Urinary bladder (tissue), 4 donors: ENCODE measurements at places on chromosomes 13 and 19.

DNA sequence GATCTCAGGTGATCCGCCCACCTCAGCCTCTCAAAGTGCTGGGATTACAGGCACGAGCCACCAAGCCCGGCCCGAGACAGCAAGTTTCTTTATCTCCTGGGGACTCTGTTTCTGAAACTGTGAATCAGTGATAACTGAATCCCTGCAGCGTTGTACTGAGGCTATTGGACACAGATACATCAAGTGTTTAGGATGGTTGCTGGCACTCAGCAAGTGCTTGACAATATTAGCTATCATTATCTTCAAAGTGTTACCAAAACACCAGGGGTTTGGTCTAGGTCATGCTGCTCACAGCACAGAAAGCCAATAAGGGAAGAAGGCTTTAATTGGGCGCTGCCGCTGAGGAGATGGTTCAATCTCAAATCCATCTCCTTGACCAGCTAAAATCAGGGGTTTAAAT lies 20.5 kb upstream of the PNMA8C start:
- no peak for DNase-seq

DNA sequence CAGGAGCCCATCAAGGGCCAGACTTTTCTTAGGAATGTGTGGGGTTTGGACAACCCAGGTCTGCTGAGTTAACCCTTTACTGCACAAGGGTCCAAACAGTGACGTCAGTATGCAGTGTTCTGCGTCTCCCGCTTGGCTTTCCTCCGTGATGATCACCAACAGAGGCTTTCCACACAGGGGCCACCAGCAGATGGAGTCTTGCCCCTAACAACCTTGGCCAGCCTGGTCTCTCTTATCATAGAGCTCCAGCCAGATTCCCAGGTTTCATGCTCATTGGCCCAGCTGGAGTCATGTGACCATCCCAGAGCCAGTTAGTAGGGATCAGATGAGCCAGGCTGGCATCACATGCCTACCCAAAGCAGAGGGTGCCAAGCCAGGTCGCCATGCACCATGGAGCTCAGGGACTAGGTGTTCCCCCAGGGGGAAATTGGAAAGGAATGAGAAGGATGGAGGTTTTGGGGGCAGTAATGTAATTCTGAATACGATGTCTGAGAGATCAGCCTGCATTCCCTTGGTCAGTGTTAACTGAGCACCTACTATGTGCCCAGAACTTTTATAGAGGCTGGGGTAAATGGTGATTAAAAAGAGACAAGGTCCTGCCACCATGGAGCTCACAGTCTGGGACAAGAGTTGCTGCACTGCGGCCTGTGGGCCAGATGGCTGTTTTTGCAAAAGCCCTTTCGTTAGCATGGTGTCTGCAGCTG lies 61.2 kb downstream of the MYH14 start:
- no peak for DNase-seq

- no peak for DNase-seq
These were observed 1.4 kb upstream of the QTRT1 start for GRCh38 chr19:10699650-10700335.

DNA sequence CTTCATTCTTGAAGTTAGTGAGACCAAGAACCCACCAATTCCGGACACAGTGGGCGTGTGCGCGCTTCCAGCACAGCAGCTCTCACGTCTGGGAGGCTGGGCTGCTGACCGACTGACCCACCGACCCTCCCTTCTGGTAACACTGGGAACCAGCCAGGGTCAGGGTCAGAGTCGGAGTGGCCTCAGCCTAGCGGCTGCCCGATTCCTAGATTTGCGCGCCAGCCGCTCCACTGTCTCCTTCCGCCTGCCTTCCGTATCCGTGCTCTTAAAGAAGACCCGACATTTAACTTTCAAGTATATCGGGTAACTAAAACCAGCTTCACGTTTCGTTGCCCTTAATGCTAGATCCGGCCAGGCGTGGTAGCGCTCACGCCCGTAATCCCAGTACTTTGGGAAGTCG lies 41.1 kb downstream of the SERP2 start:
- no peak for DNase-seq

DNA sequence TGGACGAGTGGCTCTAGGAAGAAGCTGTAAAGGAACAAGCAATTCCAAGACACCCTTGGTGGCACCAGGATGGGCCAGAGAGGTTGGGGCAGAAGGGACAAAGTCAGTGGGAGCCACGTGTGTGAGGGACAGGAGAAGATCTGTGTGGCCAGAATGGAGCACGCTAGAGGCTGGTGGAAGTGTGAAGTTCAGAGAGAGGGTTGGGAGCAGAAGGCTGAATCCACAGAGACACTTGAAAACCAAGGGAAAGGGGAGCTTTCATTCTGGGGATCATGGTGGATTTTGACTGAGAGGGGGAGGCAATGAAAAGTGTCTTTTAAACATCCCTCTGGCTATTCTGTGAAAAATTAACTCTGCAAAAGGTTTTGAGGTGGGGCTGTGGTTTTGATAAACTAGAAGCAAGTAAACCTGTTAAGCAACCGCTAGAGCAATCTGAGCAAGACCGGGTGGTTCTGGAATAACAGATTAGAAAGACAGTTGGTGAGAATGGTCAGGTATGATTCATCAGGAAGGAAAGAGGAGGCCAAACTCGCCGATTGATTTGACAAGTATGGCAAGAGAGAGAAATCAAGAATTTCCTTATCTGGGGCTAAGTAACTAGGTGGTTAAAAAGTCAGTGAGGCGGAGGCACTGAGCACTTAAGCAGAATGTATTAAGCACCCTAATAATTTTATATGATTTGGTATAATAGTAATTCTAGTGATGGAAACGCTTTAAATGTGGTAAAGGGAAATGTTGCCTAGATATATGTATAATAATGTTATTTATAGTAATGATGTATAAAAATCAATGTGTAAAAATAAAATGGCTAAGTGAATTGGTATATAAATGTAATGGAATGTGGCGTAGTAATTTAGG lies 140.0 kb downstream of the MYO16 start:
- DNase-seq: no peak
